Activated CD4-positive, alpha-beta memory T cell treated with anti-CD3 and anti-CD28 coated beads, Interleukin-2, amount 10 ng/mL, durations not matched to agents 7 days and 5 days (primary cell): ENCODE measurements at places on chromosomes 7 and 10. TPM values are rescaled to one million over a fixed set of nuclear protein-coding genes. Genes with fewer than 3 reads are reported as not detected.

Gene DRGX
- not detected for total RNA-seq

Gene TFPI2
- not detected for total RNA-seq

Gene SPDYE5
- total RNA-seq = not detected

Gene DGKB
- total RNA-seq = not detected

Gene CALN1
- total RNA-seq = not detected

Gene SLC13A1
- total RNA-seq = not detected

Gene CHST15
- total RNA-seq = 0.20 TPM

Gene ZC3HAV1
- total RNA-seq = 133 TPM

Gene NPSR1
- total RNA-seq = not detected

Gene SDK1
- total RNA-seq = 0.05 TPM

Gene SEC61A2
- total RNA-seq = 11.7 TPM

Gene NUTM2E
- total RNA-seq = 0.18 TPM

Gene CPXM2
- not detected for total RNA-seq

Gene NKX2-3
- not detected for total RNA-seq

Gene PPP1R3C
- not detected for total RNA-seq

Gene FUOM
- total RNA-seq = 11.2 TPM

Gene VAX1
- not detected for total RNA-seq

Gene AKR1D1
- not detected for total RNA-seq

Gene SUGCT
- not detected for total RNA-seq

Gene SUN3
- total RNA-seq = not detected

Gene ANKRD30A
- total RNA-seq = not detected

Gene TMEM270
- total RNA-seq = not detected

Gene ANKRD2
- not detected for total RNA-seq

Gene IDI2
- total RNA-seq = not detected

Gene GIMAP7
- 169 TPM for total RNA-seq

Gene FAM25G
- total RNA-seq = not detected

Gene GSDME
- 1.7 TPM for total RNA-seq

Gene NUTM2A
- total RNA-seq = 0.73 TPM

Gene PAPOLB
- total RNA-seq = not detected

Gene TSPAN14
- total RNA-seq = 136 TPM

Gene ZNF438
- total RNA-seq = 6.5 TPM

Gene GRID2IP
- total RNA-seq = 0.28 TPM

Gene TMEM236
- 0.15 TPM for total RNA-seq

Gene ENKUR
- total RNA-seq = not detected

Gene PHKG1
- 1.5 TPM for total RNA-seq

Gene HYAL4
- not detected for total RNA-seq

Gene ZPBP
- not detected for total RNA-seq

Gene HMX3
- total RNA-seq = not detected

Gene STMP1
- total RNA-seq = 20.5 TPM

Gene RET
- 0.50 TPM for total RNA-seq

Gene NACAD
- not detected for total RNA-seq

Gene MYH16
- total RNA-seq = not detected

Gene SLC26A3
- not detected for total RNA-seq

Gene ASB15
- not detected for total RNA-seq

Gene ELOVL3
- total RNA-seq = not detected

Gene PILRB
- total RNA-seq = 40.6 TPM
